CD4-positive, alpha-beta T cell treated with Interleukin-12 subunit alpha and Interleukin-12 subunit beta, for 1 hour (primary cell): ENCODE measurements at places on chromosomes 12 and 14.
A peak's percentile ranks its signal among the peaks of the same experiment; 100 is the strongest.

- DNase-seq, result peak; percentile 84
Observed at GRCh38 chr14:20609215-20610001, 18.2 kb upstream of the RNASE12 start.

DNA sequence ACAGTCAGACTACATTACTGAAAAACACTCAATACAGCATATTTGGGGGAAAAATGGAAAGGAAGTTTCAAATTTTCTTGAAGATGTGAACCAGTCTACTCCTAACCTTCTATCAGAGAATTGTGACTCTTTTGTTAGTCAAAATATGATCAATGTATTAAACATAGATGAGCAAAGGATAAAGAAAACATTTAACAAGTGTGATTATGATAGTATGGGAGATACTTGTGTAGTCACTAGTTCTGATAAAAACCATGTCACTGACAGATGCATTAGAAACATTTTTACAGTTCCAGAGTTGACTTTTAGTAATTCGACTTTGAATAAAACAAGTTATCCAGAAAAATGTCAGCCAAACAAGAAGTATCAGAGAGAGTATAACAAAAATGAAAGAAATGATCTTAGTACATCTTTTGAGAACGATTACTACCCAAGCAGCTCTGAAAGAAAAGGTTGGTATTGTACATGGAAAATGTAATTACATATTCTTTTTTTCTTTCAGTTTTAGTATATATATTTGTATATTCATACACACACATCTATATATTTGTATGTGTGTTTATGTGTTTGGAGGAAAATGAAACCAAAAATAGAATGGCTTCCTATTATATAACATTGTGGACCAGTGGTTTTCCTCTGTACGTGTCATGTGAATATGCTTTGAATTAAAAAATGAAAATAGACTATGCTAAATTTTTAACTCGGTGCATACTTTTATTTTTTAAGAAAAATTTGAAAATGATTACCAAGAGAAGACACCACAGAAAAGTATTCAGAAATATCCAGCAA lies 63.3 kb upstream of the ABCD2 start:
- DNase-seq, result peak; percentile 63

DNA sequence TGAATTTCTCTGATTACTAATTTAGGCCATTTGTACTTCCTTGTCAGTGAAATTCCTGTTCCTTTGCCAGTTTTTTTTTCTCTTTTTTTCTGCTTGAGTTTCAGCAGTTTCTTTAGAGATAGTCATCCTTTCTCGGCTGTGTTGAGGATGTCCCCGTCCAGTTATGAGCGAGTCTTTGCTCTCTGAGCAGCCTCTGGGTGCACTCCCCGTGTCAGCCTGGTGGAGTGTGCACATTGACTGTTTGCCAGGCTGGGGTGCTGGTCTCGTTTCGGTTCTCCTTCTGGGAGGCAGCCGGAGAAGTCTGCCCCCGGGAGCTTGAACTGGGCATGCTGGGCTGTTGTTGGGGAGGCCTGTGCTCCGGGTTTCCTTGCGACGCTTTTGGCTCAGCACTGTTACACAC lies 3.0 kb downstream of the PACS2 start:
- no peak for DNase-seq

DNA sequence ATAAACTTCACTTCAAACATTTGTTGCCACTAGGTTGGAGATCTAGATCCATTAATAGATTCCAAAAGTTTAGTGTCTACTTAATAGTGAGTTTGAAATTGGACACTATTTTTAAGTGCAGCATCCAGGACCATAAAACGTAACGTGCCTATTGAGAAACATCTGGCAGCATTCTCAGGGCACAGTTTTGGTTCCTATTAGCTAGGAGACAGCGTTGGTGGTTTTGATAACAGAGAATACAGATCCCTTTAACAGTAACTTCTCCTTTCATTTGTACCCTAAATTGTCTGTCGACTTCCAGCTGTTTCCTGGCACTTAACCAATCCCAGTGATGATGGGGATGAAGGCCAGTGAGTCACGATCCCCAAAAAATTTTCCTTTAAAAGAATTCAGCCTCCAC lies 25.8 kb downstream of the KCNK10 start:
- DNase-seq, result no peak

- peak; percentile 74 for DNase-seq
Observed at GRCh38 chr12:29317556-29318363, 63.2 kb downstream of the ERGIC2 start.

DNA sequence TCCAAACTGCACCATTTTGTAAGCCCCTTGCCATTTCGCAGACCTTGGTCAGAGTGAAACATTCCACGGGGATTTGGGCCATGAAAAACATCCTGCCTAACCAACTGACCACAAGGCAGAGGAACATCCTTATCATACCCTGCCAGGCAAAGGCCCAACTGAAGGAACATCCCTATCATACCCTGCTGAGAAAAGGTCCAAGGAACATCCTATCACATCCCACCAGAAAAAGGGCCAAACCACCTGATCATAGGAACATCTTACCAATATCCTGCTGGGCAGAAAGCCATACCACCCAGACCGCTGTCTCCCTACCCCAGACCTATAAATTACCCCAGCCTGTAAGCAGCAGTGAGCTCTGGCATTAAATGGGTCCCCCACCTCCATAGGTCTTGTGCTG lies 19.4 kb upstream of the LRRC9 start:
- DNase-seq, result no peak

- DNase-seq, result no peak
Observed at GRCh38 chr14:79585845-79586244, 625.5 kb downstream of the DIO2 start.

DNA sequence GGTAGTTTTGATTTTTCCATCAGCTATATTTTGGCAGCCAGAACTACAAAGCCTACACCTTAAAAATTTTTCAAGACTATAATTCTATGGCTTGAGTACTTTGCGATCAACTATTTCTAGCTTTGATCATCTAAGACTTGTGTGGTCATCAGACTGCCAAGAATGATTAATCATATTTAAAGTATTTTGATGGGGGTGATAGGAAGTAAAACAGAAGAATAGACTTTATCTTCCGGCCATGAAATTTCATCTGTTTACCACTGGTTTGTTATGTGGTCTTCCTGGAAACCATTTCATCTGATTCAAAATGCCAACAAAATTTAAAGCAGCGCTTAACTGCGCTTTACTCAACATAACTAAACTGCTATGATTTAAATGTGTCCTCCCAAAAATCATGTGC lies 706.8 kb downstream of the TRHDE start:
- DNase-seq, result no peak

DNA sequence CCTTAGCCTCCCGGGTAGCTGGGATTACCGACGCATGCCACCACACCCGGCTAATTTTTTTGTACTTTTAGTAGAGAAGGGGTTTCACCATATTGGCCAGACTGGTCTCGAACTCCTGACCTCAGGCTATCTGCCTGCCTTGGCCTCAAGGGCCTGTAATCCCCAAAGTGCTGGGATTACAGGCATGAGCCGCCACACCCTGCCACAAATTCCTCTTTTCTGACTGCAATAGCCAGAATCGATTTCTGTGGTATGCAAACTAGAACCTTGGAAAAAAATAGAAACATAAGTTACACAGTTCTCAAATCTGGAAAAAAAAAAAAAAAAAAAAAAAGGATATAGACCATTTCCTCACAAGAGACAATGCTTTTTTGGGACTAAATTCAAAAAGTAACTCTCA lies 184.6 kb upstream of the EGLN3 start:
- no peak for DNase-seq

- no peak for DNase-seq
Observed at GRCh38 chr12:30296486-30296885, 399.2 kb downstream of the IPO8 start.

DNA sequence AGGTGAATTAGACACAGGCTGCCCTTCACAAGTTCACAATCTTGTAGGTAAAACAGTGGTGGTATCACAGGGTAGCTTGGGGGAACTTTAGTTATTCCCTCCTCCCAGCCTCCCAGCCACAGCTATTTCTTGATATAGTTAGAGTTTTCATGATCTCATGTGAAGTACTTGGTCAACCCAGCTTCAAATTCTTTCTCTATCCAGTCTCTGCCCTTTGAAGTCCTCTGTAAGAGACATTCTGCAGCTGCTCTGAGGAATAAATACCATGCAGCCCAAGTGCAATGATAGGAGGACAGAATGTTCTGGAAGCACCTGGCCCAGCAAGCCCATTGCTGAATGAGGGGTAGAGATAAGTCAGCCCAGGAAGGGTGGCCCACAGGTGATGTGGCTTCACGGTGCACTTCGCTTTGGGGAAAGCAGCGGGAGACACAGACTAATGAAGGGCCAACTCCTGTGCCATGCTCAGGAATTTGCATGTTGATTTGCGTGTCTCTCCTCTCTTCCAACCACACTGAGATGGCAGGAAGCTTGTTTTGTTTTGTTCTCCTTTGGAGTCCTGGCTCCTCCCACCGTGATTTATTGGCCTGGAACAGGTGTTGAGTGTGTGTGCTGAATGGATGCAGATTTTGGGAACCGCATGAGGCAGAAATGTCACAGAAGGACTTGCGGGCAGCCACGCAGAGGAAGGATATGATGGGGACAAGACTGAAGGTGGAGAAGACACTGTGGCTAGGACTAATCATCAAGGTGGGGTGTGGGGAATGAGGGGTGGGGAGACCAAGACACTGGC lies 8.0 kb upstream of the TXNRD1 start:
- DNase-seq, result no peak

- DNase-seq, result no peak
Observed at GRCh38 chr14:55341781-55342180, 69.8 kb downstream of the ATG14 start.

- no peak for DNase-seq
Observed at GRCh38 chr12:122001466-122002209, 20.0 kb upstream of the BCL7A start.
